ENCODE measurements at places on chromosomes 2 and 18.

DNA sequence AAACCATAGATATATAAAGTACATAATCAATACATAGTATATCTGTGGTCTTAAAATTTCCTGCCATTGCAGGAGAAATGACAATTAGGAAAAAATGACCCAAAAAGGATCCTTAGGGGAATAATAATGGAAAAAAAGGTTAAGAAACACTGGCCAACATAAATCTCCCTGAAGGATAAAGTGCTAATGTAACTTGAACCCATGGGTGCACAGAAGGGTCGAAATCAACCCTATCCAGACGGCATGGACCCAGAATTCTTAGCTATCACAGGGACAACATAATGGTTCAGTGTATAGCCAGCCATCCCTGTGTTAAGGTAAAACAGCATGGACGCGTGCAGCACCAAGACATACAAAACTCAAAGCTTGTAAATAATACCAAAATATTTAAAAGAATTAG lies 150.8 kb downstream of the DYM start:
- H3K27me3 ChIP-seq = no peaks in the 10 kb centered on the region
- no peak overlapping the region for H3K4me3 ChIP-seq
- no peak for DNase-seq
- no peak overlapping the region for H3K27ac ChIP-seq
- H3K36me3 ChIP-seq = peaks cover 29% of the 10 kb centered on the region
- no peaks in the 10 kb centered on the region for H3K4me1 ChIP-seq

DNA sequence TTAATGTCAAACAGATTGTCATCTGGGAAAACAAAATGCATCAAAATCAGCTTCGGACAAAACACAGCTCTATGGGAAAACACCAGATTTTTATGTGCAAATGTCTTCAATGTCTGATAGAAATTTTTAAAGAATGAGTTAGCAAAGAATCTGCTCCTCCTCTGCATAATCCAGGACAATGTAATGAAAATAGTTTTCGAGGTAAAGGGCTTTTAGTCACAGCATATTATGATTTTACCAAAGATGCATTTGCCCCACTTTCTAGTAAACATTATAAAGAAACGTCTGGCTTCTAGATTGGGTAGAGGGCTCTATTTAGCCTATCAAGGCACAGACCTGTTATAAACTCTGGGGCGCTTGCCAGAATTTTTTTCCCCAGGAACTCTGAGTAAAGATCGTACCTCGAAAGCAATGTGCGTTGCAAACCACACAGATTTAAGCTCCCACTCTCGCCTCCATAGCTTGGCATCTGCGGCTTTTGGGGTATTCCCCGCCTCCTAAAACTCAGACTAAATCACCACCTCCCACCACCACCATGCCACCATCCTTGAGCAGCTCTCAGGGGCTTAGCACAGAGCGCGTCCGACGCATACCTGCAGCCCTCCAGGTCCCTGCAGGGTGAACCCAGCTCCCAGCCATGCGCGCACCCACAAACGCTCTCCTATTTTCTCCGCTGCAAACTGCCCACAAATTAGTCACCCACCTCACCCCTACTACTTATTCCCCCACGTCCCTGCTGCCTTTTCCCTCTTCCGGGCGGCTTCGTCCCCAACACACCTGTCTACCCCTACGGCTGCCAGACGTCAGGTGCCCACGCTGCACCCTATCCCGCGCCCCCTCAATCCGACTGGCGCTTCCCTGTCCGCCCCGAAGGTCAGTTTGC lies 829 bp downstream of the ACVR1C start:
- H3K27ac ChIP-seq = no peak overlapping the region
- no peaks in the 10 kb centered on the region for H3K36me3 ChIP-seq
- DNase-seq = peak; percentile 2
- H3K27me3 ChIP-seq = no peaks in the 10 kb centered on the region

- H3K4me3 ChIP-seq = no peak overlapping the region
- peaks cover 77% of the 10 kb centered on the region for H3K36me3 ChIP-seq
- no peak for DNase-seq
- H3K27me3 ChIP-seq = no peaks in the 10 kb centered on the region
Observed at GRCh38 chr2:46999857-47000678, 84.5 kb upstream of the MCFD2 start.

DNA sequence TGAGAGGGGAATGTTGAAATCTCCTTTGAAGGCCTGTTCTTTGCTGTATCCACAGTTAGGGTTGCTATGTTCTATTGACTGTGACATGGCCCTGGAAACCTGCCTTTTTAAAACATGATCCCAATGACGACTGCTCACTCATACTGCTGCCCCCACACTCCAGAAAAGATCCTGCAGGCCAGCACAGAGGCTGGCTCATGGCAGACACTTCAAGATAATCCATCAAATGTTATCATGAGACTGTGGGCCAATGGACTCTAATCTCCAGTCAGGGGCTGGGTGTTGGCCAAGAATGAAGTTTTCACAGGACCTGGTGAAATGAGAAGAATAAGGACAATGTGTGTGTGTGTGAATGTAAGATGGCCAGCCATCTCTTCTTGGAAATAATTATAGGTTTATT lies 59.0 kb upstream of the THOC1 start:
- H3K27me3 ChIP-seq = no peaks in the 10 kb centered on the region
- no peaks in the 10 kb centered on the region for H3K36me3 ChIP-seq
- no peak for DNase-seq
- H3K4me3 ChIP-seq = no peak overlapping the region
- no peak overlapping the region for H3K27ac ChIP-seq
- peaks cover 5% of the 10 kb centered on the region for H3K4me1 ChIP-seq

DNA sequence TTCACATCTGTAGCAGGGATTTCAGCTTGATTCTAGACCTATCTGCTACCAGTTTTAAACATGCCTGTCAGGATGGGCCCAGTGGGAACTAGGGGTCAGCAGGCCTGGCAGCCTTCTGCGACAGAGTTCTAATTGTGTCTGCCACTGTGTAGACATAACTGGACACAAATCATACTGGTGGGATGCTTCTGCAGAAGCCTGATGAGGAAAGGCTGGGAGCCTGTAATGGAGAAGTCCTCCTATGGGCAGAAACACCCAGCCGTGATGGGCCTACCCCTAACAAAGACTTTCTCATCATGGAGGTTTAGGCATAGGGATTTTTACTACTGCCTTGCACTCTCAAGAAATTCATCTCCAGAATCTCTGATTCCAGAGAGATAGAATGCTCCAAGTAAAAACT lies 166.9 kb downstream of the PDE11A start:
- H3K4me3 ChIP-seq = no peak overlapping the region
- no peaks in the 10 kb centered on the region for H3K4me1 ChIP-seq
- DNase-seq = no peak
- H3K27me3 ChIP-seq = no peaks in the 10 kb centered on the region

Data from mesenchymal stem cell (in vitro differentiated cells and primary cell).